ENCODE measurements at places on chromosomes 6 and 20.

GRCh38 chr6:25743868-25744267 is 10.7 kb upstream of the SLC17A4 start:
- no peak for DNase-seq

DNA sequence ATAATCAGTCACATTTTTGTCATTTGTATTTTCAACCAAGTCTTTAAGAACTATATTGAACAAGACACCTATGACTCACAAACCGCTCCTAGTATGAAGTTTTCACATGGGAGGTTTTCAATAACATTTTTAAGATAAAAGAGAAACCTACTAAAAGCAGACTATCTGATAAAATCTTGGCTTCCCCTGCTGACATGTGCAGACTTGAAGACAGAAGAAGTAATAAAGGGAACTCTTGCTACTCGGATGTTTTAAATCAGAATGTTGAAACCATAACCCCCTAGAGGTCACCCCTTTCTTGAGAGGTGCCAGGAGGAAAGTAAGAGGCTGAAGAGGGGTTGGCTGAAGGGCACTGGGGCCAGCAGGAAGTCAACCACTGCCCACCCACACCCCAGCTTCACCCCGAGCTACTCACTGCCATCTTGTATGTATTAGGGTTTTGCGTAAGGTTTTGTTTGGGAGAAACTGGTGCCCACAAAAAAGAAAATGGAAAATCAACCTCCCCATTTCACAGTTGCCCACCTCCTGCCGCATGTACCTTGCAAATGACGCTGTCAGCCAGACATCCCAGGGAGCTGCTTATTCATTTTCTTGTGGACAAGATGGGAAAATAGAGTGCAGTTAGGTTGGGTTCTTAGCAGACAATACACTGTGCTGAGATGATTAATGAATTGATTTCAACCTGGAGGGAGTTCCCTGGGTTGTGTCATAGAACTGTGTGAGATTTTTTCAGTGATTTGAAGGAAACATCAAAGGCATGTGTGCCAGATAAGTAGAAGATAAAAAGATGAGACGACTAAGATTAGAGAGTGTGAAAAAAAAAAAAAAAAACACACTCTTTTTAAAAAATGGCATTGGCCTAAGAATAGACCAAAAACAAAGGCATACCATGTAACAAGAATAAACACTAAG is 83.2 kb upstream of the TAB2 start:
- DNase-seq: no peak

GRCh38 chr20:19269737-19270340 is 57.4 kb downstream of the SLC24A3 start:
- no peak for DNase-seq

DNA sequence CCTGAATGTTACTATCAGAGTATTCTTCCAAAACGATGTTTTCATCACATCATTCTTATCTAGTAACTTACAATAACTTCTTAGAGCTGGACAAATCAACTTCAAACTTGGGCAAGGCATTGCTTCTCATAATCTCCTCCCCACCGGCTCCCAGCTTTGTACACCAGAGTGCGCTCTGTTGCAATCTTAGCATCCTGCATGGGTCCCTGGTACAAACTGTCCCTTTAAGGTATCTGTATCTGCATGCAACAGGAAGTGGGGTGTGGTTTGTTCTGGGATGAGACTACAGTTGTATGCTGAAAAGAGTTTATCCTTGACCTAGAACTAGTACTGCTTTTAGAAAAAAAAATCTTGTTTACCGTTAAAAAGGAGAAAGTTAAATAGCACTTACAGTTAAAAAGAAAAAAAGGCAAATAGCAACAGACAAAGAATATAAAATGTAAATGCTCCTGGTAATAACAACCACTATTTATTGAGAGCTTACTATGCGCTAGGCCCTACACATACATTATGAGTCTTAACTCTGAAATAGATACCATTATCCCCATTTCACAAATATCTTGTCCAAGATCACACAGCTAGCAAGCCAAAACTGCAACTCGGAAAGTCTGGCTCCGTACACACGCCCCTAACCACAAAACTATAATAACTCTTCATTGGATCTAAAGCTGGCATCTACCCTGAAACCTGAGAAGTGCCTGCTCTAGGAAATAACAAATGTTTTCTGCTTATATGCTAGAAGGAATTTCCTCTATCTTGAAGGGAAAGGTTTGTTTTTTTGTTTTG is 9.8 kb upstream of the HECA start:
- DNase-seq: no peak

GRCh38 chr6:142162780-142163179 is 15.7 kb downstream of the VTA1 start:
- no peak for DNase-seq

DNA sequence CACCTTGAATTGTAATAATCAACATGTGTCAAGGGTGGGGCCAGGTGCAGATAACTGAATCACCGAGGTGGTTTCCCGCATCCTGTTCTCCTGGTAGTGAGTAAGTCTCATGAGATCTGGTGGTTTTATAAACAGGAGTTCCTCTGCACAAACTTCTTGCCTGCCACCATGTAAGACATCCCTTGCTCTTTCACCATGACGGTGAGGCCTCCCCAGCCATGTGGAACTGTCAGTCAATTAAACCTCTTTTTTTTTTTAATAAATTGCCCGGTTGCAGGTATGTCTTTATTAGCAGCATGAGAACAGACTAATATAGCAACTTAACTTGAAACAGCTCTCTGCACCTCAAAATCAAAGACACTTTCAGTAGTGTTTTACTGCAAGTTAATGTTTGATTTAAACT is 121.6 kb downstream of the OGFRL1 start:
- no peak for DNase-seq

GRCh38 chr6:102438171-102438570 is 1044.7 kb downstream of the GRIK2 start:
- no peak for DNase-seq

GRCh38 chr6:90251295-90251992 is 45.2 kb downstream of the BACH2 start:
- no peak for DNase-seq

DNA sequence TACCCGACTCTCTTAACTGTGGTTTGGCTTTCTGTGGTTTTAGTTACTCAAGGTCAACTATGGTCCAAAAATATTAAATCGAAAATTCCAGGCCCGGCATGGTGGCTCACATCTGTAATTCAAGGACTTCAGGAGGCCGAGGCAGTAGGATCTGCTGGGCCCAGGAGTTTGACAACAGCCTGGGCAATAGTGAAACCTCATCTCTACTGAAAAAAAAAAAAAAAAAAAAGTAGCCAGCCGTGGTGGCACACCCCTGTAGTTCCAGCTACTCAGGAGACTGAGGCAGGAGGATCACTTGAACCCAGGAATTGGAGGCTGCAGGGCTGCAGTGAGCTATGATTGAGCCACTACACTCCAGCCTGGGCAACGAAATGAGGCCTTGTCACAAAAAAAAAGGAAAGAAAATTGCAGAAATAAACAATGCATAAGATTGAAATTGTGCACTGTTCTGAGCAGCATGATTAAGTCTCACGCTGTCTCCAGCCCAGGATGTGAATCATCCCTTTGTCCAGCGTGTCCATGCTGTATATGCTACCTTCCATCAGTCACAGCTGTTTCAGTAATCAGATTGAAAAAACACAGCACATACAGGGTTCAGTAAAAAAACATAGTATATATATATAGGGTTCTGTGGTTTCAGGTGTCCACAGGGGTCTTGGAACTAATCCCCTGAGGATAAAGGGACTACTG is 40.7 kb downstream of the RGS17 start:
- DNase-seq: no peak

DNA sequence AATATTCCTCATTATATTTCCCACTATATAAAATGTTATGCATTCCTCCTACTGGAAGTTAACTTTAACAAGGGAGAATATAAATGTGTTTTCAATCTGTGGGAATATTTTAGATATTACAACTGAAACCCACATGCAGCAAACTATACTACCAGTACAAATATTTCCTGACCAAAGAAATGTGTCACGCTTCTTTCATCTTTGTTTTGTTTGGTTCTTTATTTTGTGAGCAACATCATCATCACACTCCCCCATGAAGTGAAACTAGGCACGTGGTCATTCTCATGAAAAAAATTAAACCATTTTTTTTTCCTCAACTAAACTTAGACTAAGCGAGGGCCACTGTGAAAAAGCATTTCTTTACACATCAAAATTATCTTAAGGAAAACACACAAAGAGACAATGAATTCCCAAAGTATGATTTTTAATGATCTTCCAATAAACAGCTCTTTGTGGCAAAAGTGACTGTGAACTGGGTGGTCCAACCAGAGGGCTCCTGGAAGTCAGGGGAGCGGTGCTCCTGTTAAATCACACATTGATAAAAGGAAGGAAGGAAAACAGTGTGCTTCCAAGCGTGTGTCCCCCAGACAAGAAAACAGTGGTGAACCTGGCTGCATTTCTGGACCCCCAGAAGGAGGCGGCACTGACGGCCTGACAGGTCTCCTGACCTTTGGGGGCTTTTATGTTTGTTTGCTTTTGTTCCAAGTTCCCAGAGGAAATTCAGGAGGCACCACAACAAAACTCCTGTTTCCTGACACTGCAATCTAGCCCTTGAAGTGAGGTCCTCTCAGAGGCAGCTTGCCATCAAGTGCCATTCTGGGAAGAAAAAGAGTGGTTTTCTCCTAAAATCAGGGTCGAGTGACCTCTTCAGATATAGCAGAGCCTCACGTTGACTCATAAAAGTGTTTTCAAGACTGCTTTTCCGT is 166.8 kb upstream of the FOXQ1 start:
- no peak for DNase-seq

GRCh38 chr6:135451617-135452190 is 45.8 kb downstream of the AHI1 start:
- DNase-seq: peak; percentile 15

DNA sequence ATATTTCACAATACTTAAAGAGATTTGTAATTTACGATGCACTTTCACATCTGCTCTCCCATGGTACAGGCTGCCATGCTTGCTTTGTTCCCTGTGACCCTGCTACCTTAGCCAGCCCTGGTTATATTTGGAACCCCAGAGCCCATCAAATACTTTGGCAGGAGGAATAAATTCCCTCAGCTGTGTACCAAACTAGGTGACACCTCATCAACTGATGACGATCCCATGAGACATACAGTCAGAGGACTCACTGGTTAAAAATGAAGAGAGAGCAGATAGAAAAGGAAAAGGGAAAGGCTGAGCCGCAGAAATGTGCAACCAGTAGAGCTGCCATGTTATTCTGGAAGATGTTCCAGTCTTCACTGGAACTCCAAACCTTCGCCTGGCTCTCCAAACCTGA is 120.0 kb downstream of the SIM1 start:
- DNase-seq: no peak

GRCh38 chr20:14925300-14925699 is 587.9 kb upstream of the FLRT3 start:
- DNase-seq: no peak

- DNase-seq: peak; percentile 39
Observed at GRCh38 chr6:108492131-108492766, 68.5 kb upstream of the FOXO3 start.

DNA sequence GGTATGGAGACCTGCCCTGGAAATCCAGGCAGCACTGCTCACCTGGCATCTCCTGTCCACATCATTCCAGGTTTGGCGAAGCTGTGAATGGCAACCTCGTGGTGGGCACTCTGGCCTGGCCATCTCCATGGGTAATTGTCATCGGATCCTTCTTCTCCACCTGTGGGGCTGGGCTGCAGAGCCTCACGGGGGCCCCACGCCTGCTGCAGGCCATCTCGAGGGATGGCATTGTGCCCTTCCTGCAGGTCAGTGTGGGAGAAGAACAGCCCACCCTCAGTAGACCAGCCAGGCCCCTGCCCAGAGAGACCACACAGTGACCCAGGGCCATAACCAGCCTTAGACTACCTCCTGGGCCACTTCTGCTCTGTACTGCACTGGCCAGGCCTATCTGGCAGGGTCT is 15.9 kb downstream of the SLC12A5 start:
- DNase-seq: no peak
